Fibroblast of upper back skin (primary cell): ENCODE measurements at places on chromosomes 12 and 14.

DNA sequence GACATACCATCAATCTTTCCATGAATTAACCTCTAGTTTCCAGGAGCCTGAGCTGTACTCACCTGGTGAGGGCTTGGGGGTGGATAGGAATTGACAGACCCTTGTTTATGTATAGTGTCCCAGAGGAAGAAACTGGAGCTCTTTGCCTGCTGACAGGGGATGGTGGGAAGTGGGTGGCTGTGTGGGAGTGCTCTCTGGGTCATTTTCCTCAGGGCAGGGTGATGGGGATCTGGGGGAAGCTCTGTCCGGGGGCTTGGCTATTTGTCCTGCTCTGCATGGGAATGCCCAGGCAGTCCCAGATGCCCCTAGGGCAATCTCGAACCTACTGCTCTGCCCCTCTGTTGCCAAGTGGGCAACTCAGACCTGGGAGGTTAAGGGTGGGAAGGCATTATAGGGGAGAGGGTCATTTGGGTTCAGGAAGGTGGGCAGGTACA, 21.8 kb upstream of the DHRS2 start:
- no peak for DNase-seq

GRCh38 chr12:49784756-49785409, 43.3 kb downstream of the NCKAP5L start:
- peak; percentile 12 for DNase-seq

GRCh38 chr12:120089105-120089504, 27.4 kb downstream of the RAB35 start:
- no peak for DNase-seq

DNA sequence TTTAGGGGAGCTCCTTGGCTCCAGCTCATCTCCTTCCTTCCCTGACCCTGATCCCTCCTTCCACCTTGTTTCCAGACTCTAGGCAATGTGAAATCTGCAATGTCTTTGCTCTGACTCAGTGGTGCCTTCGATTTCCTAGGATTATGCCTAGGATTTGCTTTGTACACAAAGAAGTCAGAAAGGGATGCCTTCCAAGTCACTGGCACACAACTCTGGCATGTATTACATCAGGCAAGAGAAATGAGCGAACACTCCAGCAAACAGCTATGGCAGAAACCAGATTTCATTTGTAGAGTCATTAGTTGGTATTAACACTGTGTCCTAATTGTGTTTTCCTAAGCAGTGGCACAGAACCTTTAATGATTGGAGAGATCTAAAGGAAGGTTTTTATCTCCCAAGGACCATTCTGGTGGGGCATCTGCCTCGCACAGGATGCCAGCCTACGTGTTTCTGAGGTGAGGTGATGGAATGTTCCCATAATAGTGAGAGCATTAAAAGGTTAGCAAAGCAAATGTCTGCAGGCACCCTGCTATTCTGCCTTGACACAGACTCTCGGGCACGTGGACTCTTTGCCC, 84.9 kb downstream of the WSCD2 start:
- no peak for DNase-seq

- DNase-seq, result no peak
These were observed 21.3 kb downstream of the SOS2 start for GRCh38 chr14:50210074-50210473.

- DNase-seq, result peak; percentile 95
These were observed 58.7 kb downstream of the DRAM1 start for GRCh38 chr12:101935890-101936746.

GRCh38 chr12:63905544-63905943, 61.0 kb downstream of the SRGAP1 start:
- DNase-seq, result no peak

DNA sequence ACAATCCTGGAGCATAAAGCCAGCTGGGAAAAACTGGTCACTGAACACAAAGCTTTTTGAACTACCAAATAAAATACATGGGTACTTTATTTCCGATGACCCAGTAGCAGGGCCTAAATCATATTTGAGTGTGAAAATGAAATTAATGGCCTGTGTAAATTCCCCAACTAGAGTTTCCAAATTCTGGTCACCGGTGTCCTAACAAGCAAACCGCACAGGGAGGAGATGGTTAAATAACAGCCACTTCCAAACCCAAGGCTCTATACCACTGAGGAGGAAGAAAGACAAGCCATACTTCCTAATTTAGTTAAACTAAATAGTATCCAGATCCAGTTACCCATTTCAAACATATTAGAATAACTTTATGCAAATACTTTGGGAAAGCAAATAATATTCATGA, 40.1 kb upstream of the DUSP6 start:
- no peak for DNase-seq

DNA sequence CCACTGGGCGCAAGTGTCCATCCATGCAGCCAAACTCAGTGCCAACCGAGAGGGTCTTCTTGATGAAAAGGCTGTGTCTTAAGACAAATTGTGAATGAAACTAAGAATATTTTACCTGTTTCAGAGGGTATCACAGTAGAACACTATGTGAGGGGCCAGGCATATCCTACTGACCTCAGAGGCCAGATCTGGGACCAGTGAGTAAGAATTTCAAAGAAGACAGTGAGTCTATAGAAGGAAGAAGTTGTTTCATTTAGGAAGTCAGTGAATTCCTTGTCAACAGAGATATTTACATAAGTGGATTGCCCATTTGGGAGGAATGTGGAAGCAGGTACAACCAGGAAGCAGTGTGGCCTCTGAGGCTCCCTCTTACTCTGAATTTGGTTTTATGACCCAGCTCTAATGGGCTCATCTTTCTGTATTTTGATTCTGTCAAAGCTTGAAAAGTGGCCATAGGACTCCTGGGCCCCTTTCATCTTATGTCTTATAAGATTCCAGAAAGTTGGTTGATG, 137.4 kb downstream of the ZNF664 start:
- DNase-seq, result no peak

DNA sequence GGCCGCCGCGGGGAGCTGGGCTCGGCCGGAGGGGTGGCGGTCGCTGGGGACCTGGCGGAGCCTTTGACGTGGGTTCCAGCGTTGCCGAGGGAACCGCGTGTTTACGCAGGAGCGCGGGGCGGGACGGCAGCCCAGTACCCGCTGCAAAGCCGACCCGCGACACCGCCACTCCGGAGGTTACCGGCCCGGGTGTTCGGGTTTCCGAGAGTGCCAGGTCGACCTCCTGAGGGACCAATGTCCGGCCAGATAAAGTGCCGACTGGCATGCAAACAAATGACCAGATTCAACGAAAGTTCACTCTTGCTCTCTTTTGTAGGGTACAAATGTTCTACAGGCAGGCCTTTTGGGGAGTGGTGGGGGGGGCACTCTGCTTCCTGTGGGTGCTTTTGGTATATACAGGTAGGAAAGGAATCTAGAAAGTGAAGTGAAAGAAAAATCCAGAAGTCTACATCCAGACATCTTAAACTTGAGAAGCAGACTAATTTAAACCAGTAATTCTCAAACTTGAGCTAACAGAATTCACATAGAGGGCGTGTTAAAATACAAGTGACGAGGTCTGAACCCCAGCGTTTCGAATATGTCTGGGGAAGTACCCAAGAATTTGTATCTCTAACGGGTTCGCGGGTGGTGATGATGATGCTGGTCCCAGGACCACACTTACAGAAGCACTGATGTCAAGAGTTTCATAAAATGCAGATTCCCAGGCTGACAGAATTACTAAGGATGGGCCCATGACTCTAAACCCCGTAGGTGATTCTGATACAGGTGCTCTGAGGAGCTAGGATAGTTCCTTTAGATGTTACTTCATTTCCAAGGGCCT, at the start of gene GPR135:
GPR135 (minus strand) TSS at position 65 of the 820 bp plus-strand sequence. CDS start 154 bp downstream, outside the sequence.
- no peak for DNase-seq

GRCh38 chr12:20257311-20257710, 111.0 kb upstream of the PDE3A start:
- no peak for DNase-seq
